Hair follicle dermal papilla cell (primary cell): ENCODE measurements at places on chromosomes 3 and 15. TPM values are rescaled to one million over a fixed set of nuclear protein-coding genes. Genes with fewer than 3 reads are reported as not detected.

ZNF620 gene
- 0.61 and 0.65 TPM in 2 replicates for total RNA-seq

PCOLCE2 gene
- total RNA-seq: 0.97 and 1.3 TPM in 2 replicates

ARL6 gene
- total RNA-seq: 7.7 and 12.8 TPM in 2 replicates

GOLGA8H gene
- total RNA-seq: 0.65 and 0.85 TPM in 2 replicates

CCR8 gene
- total RNA-seq: not detected in 2 replicates

FAM81A gene
- 0.12 and 0.16 TPM in 2 replicates for total RNA-seq

SERPINI2 gene
- total RNA-seq: not detected in 2 replicates

GOLGA6L24 gene
- total RNA-seq: not detected in 2 replicates

AMIGO3 gene
- 1.5 and 1.8 TPM in 2 replicates for total RNA-seq

STRIT1 gene
- total RNA-seq: not detected in 2 replicates

ECE2 gene
- total RNA-seq: not detected in 2 replicates

STARD5 gene
- total RNA-seq: 5.5 and 8.1 TPM in 2 replicates

SYNPR gene
- total RNA-seq: not detected in 2 replicates

NRROS gene
- 0.12 and 0.16 TPM in 2 replicates for total RNA-seq

IMPG2 gene
- 0.65 and 0.73 TPM in 2 replicates for total RNA-seq

SEMA3B gene
- 2.4 and 4.6 TPM in 2 replicates for total RNA-seq

RAP2B gene
- 19.9 and 21.4 TPM in 2 replicates for total RNA-seq

SLCO3A1 gene
- total RNA-seq: 7.3 and 9.2 TPM in 2 replicates

EPHB1 gene
- total RNA-seq: 0.49 and 1.5 TPM in 2 replicates

NEK11 gene
- total RNA-seq: 10.7 and 14.9 TPM in 2 replicates

CHAC1 gene
- 12.0 and 12.3 TPM in 2 replicates for total RNA-seq

STXBP5L gene
- total RNA-seq: not detected in 2 replicates

CHRNA5 gene
- 0.36 and 1.3 TPM in 2 replicates for total RNA-seq

NR1I2 gene
- total RNA-seq: 0.16 TPM in 1 of 2 replicates, not detected in the other

KCNAB1 gene
- total RNA-seq: 0.16 TPM in 1 of 2 replicates, not detected in the other

IQCF6 gene
- total RNA-seq: not detected in 2 replicates

SLC27A2 gene
- total RNA-seq: 0.16 and 0.24 TPM in 2 replicates

USP4 gene
- 14.9 and 21.3 TPM in 2 replicates for total RNA-seq

C2CD4A gene
- total RNA-seq: not detected in 2 replicates

CELF6 gene
- total RNA-seq: 0.16 and 0.36 TPM in 2 replicates

HESX1 gene
- total RNA-seq: 0.12 TPM in 1 of 2 replicates, not detected in the other

CHST13 gene
- total RNA-seq: 0.24 and 0.65 TPM in 2 replicates

KLF15 gene
- 0.49 and 1.1 TPM in 2 replicates for total RNA-seq

HIGD2B gene
- total RNA-seq: not detected in 2 replicates
